Thymus (tissue), 14 donors: ENCODE measurements at places on chromosomes 3 and 15.

DNA sequence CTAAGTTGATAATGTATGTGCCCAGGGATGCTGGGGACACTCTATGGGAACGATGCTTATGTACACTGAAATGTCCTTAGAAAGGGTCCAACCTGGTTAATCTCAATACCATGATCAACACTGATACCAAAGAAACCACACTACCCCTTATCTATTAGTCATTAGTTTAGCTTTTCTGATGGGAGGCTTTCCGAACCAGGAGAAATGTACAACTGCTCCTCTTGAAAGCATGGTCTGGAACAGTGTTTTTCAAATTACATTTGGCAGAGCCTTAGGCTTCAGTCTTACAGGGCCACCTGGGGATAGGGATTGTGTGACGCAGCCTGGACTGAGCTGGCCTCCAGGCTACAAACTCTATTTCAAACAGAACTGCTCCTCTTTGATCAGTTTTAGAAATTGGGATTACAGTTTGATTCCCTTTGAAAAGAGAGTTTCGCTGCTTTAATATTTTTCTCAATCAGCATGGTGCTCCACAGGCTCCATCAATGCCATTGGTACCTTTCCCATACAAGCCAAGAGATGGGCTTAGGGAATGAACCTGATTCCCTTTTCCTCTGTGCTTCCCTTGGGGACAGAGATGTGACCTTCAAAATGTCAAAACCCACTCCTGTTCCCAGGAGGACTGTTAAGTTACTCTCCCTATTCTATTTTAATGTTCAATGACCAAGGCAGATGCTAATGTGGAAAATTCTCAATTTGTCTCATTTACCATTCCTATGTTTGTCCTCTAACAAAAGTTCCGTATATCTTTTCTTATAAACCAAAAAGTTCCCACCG is 296.0 kb upstream of the ADAMTS9 start:
- DNase-seq, result no peak

DNA sequence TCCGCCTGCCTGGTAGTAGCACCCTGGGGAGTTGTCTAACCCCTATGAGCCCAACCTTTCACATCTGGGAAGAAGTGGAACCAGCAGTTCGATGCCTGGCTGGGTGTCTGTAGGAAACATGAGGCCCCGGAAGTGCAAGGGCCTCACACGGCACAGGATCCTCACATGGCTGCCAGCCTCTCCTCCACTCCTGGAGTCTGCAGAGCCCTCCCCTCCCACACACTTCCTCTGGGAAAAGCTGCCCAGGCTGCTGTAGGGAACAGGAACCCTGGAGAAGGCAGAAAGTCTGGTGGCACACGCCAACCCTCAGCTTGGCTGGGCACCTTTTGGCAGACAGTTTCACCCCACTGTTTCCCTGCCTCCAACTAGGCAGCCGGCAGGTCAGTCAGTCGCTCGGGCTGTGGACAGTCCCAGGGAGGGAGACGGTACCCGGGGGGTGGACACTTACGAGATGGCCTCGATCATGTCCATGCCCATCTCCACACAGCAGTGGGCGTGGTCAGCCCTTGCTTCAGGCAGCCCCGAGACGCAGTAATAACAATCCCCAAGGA is 118.4 kb downstream of the ADCY5 start:
- no peak for DNase-seq

- no peak for DNase-seq
Measured at GRCh38 chr15:63043335-63044076, 959 bp downstream of the TPM1 start.

DNA sequence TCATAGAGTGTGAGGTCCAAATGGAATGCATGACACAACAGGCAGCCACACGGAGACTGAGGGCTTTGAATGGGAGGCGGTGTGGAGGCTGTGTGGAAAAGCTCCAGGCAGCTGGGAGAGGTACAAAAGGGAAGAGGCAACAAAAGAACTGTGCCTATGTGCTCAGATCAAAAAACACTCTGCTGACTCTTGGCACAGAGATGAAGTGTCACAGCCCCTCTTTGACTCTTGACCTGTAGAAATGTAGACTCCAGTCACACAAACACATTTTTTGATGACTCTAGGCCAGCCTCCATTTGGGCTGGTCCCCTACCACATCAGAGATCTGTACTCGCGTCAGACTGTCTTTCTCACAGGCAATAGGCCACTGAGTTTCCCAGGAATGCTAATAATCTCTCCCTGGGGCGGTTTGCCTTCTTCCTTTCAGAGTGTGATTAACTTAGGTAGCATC is 456.0 kb downstream of the TUSC7 start:
- no peak for DNase-seq

DNA sequence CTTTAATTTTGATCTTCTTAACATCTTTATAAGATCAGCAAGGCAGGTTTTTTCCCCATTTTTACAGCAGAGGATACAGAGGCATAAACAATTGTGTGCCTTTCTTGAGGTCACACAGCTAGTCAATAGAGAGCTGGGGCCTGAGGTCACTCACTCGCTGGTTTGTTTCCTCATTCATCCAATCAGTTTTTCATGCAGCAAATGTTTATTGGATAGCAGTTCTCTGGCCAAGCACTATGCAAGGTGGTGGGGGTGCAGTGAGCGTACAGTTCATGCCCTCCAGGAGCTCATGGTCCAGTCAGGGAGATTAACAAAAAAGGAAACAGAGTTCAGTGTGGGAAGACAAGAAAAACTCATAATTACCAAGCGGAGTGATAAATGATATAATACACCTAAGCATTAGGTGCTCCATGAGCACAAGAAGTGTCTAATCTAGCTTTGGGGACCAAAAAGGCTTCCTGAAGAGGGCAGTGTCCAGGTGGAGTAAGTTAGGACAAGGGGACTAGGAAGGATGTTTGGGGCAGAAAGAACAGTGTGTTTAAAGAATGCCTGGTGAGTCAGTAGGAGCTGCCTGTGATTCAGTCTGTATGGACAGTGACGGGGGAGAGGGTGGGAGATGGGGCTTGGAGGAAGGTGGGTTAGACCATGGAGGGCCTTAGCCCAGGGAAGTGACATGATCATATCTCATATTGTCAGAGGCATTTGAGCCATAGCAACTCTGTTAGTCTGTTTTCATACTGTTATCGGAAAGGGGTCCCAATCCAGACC is 29.3 kb downstream of the MAP2K5 start:
- DNase-seq, result no peak

DNA sequence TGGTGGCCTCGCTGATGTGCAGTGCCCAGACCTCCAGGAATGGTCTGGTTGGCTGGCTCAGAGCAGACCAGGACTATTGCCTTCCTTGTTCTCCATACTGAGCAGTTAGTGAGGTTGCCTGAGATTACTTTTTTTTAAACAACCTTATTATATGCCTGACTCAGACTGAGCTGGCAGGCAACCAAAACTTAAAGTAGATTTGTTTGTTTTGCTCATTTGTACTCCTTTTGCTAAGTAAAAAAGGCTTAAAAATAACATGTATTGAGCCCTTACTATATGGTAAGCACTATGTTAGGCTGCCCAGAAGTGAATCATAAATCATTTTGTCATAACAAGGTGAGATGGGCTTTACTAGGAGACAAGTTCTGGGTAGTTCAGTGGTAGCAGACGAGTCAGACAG is 92.4 kb downstream of the GHSR start:
- no peak for DNase-seq

DNA sequence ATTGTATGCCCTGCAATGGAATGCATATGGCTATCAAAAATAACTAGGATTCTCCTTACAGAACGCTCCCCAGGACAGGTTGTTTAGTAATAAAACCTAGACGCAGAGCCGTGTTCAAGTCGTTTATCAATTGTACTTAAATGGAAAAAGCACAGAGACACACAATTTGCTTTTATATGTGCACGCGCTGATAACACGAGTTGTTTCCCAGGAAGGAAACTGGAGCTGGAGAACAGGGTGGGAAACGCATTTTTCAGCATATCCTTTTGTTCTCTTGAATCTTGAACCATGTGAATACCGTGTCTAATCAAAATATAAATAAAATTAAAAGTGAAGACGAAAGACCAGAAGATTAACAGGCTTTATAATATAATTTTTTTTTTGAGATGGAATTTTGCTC is 3.6 kb upstream of the ANPEP start:
- no peak for DNase-seq

DNA sequence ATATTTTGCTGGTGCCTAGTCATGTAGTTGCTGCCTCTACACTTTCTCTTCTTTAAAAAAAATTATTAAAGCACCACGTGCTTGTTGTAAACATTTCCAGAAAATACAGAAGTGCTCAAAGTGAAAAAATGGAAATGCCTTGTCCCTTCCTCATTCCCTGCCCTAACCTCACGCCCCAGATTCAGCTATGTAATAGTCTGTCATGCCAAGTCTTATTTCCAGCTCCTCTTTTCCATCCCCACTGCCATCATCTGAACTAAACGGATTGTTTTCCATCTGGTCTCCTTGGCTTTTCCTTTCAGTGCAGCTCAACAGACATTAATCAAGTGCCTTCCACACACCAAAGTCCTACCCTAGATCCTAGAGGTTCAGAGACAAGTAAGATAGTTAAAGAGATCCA is 15.5 kb downstream of the ZNF774 start:
- no peak for DNase-seq

DNA sequence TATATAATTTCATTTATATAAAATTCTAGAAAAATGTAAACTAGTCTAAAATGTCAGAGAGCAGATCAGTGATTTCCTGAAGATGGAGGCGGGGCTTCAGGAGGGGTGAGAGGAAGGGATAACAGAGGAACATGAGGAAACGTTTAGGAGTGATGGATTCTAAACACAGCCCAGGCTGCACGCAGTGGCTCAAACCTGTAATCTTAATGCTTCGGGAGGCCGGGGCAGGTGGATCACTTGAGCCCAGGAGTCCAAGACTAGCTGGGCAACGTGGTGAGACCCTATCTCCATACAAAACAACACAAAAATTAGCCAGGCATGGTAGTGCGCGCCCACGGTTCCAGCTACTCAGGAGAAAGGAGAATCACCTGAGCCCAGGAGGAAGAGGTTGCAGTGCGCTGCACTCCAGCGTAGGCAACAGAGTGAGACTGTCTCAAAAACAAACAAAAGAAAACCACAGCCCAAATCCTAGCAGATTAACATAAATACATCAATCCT is 18.0 kb upstream of the IQCF1 start:
- no peak for DNase-seq

DNA sequence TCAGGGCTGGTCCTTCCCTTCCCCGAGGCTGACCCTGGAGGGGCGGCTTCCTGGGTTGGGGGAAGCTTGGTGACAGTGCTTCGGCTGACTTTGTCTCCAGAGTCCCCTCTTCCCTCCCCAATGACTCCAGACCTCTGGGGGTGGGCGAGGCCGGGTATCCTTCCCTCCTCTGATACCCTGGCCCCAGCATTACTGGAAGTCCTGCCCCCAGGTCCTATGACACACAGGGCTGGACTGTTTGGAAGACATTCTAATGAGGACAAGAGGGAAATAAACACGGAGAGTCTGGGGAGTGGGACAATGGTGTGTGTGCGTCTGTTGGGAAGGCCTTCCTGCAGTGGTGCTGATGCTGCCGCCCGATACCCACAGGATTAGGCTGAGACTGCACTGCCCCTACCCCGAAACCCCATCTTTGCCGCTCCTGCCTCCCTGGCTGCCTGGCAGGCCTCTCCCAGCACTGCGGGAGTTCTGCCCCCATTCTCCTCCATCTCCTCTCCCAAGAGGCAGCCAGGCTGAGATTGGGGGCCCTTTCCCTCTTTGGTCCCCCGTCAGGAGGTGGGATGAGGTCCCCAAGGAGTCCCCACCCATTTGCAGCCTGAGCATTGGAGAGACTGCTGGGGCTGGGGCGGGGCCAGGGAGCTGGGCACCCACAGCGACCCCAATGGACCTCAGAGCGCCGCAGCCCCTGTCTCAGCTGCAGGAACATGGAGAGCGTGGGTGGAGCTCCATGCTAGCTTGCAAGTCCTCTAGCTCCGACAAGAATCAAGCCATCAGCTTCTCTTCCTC is 29.7 kb upstream of the FBLN2 start:
- no peak for DNase-seq
